ENCODE measurements at places on chromosomes 3 and 15.

DNA sequence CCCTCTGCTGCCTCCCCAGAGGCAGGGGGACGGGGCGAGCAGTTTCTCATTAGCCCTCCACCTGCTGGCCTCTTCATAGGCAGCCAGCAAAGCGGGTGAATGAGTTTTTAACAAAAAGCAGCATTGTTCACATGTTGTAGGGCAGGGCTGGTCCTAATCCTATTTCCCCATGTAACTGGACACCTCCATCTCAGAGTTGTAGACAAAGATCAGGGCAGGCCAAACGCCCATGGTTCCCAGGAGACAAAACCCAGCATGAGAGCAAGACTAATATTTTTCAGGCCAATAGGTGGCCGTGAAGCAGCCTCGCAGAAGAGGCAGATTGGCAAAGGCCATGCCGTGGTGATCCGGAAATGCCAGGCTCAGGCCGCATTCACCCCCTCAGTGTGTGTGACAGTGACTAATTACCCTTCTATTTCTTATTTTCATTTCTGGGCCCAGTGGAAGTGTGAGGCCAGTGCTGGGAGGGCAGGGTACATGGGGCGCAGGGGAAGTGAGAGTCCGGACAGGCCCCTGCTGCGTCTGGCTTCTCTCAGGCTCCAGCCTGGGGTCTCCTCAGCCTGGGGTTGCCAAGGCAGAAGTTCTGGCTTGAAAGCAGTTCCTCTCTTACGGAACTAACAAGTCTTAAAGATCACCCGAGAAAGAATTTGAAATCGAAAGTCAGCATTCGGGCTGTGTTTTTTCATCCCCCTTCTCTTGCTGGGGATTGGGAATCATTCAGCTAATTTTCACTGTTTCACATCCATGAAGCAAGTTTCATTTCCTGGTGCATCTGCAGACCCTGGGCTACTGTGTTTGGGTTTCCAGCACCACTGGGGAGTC is 64.8 kb downstream of the BOC start:
- peak; percentile 80 for DNase-seq

DNA sequence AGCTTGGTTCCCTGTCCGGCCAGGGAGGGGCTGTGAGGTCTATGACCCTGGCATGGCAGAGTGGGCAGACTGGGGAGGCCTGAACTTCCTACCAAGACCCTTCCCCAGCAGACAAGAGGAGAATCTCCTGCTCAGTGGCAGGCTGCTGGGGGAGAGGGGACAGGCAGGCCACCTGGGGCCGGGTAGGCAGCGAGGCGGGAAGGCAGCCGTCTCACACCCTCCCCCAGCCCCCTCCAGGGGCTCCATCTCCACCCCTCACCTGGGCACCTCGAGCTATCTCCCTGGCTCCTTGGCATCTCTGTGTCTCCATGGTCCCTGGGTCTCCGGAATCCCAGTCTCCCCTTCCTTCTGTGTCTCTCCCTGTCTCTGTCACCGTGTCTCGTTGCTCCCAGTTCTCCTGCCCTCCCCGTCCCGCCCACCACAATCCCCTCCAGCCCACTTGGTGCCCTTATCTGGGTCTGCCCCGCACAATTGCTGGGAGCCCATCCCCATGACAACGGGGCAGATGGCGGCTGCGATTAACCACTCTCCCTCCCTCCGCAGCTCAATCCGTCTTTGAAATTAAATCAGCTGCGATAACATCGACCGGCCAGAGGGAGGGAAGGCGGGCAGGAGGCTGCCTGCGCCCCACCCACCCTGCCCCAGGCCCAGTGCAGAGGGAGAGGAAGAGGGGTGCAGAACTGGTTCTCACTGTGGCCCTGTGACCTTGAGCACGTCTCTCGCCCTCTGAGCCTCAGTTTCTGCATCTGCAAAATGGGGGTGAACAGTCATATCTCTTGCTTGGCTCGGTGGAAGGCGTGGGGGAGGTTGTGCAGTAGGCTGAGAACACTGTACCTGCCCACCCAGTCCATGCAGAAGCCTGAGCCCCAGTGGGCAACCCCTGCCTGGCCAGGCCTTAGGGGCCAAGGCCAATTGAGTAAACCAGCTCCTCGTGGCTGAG is 9.6 kb downstream of the DNAJB8 start:
- peak; percentile 80 for DNase-seq

- no peak for DNase-seq
Observed at GRCh38 chr3:79306934-79307570, 460.7 kb downstream of the ROBO1 start.

GRCh38 chr3:7749931-7750695 is 751.5 kb upstream of the LMCD1 start:
- no peak for DNase-seq

GRCh38 chr3:190671658-190672057 is 157.8 kb downstream of the IL1RAP start:
- no peak for DNase-seq

GRCh38 chr3:123036352-123037014 is 8.9 kb upstream of the SEMA5B start:
- peak; percentile 8 for DNase-seq

- DNase-seq: no peak
Observed at GRCh38 chr3:152208439-152208838, 60.3 kb upstream of the MBNL1 start.

DNA sequence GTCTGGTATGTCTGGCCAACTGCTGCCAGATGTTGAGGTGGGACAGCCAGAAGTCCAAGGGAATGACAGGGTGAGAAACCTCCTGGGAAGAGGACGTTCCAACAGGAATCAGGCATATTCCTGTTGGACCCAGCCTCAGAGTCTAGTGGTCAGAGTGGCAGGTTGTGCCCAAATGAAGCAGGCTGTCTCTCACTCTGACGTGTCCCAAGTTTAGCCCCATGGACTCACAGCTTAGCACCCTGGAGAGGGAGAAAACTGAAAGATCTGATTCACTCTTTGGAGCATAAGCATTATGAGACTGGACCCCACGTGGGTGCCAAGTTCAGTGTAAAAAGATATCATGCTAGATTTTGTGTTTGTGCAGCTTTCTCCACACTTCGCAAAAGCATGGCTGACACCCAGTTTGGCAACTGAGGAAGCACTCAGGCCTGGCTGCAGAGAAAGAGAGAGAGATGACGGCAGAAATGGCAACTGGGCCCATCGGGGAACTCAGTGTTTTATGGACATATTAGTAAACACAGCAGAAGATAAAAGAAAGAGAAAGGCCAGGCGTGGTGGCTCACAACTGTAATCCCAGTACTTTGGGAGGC is 88.2 kb upstream of the LMCD1 start:
- no peak for DNase-seq

GRCh38 chr3:132161608-132162007 is 126.8 kb upstream of the CPNE4 start:
- no peak for DNase-seq

- no peak for DNase-seq
Observed at GRCh38 chr3:133871368-133872090, 24.2 kb downstream of the RAB6B start.

DNA sequence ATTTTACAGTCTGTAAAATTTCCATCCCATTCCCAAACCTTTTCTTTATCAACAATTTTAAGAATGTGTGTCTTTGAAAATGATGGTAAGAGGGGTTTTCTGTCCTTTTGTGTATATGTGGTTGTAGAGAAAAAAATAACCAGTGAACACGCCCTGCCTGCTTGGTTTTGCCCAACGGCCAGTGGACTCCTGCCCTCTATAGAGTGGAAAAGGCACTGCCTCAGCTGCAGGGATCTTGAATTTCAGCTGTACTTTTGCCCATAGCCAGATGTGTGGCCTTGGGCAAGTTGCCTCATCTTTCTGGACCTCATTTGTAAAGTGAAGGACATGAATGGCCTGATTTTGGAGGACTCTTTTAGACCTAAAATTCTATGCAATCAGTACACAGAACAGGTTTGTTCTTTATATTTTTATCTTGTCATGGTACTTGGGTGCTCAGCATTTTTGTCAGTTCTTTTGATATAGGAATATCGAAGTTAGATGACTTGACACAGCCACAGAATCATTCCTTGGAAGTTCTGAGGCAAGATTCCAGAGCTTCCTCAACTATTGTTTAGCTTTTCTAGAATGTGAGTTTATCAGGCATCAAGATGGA is 81.0 kb downstream of the CLDN11 start:
- no peak for DNase-seq

DNA sequence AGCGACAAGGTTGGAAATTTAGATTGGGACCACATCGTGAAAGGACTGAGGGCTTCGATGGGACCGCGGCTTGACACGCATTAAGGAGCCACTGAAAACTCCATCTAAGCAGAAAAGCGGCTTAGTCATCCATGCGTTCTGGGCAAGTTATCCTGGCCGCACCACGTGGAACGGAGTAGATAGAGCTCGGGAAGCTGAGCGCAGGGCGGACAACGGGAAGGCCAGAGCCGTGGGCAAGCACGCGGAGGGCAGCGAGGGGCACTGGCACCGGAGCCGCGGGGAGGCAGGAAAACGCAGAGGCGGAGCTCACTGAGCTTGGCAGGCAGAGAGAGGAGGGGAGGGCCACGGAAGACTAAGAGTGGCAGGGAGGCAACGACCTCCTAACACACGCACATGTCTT is 61.3 kb upstream of the VGLL4 start:
- peak; percentile 35 for DNase-seq

GRCh38 chr3:191997093-191997492 is 536.1 kb downstream of the PYDC2 start:
- no peak for DNase-seq

- no peak for DNase-seq
Observed at GRCh38 chr3:84140631-84141030, 818.2 kb upstream of the CADM2 start.

- DNase-seq: peak; percentile 84
Observed at GRCh38 chr3:189233225-189233858, 61.6 kb downstream of the TPRG1 start.

DNA sequence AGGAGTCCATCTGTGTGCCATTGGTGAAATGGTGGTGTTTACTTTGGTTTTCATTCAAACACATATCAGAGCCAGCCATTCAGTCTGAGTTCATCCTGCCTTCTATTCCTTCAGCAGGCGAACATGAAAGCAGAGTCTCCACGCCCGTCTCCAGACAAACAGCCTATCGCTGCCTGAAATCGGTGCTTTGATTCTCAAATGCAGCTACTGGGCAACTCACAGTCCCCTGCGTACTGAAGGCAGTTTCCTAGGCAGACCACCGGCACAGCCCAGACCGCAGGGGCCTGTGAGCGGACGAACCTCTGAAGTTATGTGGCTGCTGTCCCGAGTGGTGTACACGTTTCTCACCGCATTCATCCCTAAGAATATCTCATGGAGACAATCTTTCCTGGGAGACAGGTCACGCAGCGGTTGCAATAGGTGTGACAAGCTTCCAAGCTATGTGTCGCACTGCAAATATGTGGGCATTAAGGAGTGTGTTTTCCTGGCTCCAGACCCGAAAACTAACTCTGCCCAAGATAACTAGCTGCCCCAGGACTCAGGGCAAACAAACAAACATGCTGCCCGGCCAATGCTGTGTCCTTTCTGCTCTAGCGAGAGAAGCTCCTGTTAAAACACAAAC is 16.9 kb upstream of the RYR3 start:
- no peak for DNase-seq

GRCh38 chr15:70856884-70857561 is 3.1 kb upstream of the LARP6 start:
- DNase-seq: peak; percentile 84

DNA sequence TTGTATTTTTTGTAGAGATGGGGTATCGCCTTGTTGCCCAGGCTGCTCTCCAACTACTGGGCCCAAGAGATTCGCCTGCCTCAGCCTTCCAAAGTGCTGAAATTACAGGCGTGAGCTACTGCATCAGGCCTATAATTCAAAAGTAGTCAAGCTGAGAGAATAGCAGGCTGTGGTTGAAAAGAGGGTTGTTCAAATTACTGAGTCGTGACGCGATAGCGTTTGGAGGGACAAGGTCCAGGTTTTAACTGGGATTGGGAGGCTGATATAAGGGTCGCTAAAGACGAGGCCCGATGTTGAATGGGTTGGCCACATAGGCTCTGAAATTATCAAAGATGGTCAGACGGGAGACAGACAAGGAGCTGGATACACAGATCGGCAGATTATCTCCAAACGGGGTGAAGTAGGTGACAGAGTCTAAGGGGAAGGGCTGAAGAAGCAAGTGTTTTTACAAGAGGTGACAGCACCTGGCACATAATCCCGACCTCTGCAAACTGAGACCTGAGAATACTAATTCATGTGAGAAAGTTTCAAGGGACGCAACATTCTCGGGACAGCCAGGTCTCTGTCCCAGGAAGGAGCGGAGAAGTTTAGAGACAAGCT is 759 bp upstream of the ARID3B start:
- DNase-seq: no peak

GRCh38 chr3:51354172-51354571 is 30.9 kb upstream of the MANF start:
- DNase-seq: no peak

DNA sequence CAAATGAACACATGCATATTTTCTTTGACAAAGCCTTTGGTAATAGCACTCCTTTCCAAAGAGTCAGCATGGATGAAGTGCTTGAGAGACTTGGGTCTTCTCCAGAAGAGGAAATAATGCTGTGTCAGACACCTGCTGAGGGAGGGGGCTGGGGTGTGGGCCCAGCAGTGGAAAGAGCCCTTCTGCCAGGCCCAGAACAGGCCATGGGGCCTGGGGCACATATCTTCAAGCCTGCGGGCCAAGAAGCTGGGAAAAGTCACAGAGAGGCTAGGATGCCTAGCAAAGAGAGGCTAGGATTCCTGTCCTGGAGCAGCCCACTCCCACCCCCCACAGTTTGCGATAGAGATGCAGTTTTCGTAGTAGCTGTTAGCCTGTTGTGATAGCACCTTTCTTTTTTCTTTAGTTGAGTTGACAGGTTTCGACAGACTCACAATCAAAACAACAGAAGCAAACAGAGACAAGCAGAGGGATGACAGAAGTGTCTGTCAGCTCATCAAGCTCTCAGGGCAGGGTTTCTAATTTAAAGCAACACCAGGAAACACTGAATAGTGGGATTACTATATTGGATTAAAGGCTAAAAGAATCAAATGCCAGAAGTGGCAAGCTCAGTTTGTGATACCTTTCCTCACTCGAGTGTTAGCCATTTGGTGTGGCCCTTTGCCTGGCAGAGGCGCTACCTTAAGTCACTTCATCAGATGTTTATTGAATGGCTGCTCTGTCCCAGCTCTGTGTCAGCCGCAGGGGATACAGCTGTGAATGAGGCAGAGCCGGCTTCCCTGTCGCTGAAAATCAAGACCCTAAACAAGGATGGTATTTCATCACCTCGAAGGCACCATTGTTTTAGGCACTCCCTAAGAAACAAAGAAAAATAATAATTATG is 19.0 kb downstream of the CMTM7 start:
- peak; percentile 50 for DNase-seq

DNA sequence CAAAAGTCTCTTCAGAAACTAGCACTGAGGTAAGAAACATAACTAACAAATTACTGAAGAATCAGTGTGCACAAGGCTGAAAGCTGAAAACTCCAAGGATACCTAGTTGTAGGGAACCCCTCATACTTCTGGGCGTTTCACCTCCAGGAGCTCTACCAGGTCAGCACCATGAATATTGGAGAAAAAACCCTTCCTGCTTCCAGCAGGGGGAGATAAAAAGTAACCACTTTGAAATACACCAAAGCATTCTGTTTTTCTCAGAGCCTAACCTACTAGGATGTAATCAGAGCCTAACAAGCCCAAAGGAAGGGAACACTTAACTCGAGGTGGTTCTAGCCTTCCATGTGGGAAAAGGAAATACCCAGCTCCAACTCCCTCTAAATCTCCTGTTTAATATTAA is 175.8 kb upstream of the MME start:
- DNase-seq: peak; percentile 4

GRCh38 chr3:170355738-170356595 is 1.5 kb upstream of the SKIL start:
- peak; percentile 94 for DNase-seq

- DNase-seq: no peak
Observed at GRCh38 chr15:83978588-83978987, 257.0 kb upstream of the GOLGA6L4 start.

GRCh38 chr15:91331581-91331980 is 231.5 kb downstream of the SV2B start:
- DNase-seq: peak; percentile 17
